ENCODE measurements at places on chromosomes 11 and 22.

DNA sequence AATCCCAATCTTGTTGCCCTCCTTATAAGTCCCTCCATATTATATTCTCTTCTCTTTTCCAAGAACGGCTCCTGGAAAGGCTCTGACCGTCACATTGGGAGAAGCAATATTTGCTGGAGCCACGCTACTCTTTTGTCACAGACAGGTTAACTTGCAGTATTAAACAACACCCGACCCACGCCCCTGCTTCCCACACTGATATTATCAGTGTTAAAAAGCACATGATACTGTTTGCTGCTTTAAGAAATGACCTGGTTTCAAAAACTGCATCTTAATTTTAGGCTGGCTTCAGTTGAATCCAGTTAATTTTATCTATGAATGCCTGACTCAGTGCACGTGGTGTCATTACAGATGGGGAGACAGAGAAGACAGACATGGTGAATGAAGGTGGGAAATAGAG, 3.1 kb downstream of the FLI1 start:
- DNase-seq: no peak

- no peak for DNase-seq
Measured at GRCh38 chr11:16421826-16422225, 65.5 kb upstream of the SOX6 start.

GRCh38 chr22:21940521-21940920, 12.1 kb downstream of the PPM1F start:
- DNase-seq: no peak

GRCh38 chr11:116690611-116691010, 82.2 kb downstream of the BUD13 start:
- no peak for DNase-seq

GRCh38 chr22:19088866-19089595, 33.2 kb downstream of the DGCR2 start:
- DNase-seq: no peak

GRCh38 chr11:57244911-57245310, 7.9 kb upstream of the APLNR start:
- DNase-seq: no peak

DNA sequence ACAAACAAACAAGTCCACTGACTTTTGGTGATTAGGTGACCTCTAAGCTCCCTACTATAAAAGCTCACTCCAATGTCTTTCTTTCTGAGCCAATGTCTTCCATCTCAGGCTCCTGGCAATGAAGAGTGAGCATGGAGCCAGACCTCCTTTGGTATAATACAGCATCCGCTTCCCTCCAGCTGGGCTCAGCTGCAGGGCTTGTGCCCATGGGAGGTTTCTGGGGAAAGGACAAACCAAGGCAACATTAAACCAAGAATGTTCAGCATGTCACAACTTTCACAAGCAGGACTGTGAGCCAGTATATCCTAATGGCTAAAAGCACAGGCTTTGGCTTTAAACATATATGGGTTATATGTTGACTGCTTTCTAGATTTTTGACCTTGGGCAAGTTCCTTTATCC, 58.8 kb downstream of the EHF start:
- DNase-seq: no peak

DNA sequence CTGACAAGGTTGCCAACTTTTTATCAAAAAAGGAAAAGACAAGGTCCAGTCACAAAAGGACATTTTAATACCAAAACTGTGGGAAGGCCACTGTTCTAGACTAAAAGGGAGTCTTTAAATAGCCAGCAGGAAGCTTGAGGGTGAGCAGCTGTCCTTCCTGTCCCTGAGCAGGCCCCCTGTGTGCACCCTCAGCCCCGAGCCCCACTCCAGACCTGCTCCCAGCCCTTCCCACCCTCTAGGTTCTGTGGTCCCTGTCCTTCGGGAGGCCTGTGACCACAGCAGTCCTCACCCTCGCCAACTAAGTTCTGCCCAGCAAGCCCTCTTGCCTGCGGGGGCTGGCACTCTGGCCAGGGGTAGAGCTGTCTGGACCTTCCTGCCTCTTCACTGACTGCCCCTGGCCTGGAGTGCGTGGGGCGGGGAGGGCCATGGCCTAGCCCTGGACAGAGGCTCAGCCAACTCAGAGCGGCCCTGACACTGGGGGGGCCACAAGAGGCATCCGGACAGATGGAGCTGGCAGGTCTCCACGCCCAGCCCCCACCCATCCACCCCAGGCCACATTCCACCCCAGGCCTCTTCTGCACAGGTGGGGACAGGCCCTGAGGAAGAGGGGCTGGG, 1.6 kb upstream of the PLXNB2 start:
- no peak for DNase-seq

- no peak for DNase-seq
Measured at GRCh38 chr11:86790195-86790725, 10.1 kb upstream of the PRSS23 start.

GRCh38 chr11:130504317-130504716, 55.9 kb downstream of the ADAMTS15 start:
- no peak for DNase-seq

GRCh38 chr11:48141475-48142122, 75.0 kb upstream of the OR4B1 start:
- peak; percentile 50 for DNase-seq

DNA sequence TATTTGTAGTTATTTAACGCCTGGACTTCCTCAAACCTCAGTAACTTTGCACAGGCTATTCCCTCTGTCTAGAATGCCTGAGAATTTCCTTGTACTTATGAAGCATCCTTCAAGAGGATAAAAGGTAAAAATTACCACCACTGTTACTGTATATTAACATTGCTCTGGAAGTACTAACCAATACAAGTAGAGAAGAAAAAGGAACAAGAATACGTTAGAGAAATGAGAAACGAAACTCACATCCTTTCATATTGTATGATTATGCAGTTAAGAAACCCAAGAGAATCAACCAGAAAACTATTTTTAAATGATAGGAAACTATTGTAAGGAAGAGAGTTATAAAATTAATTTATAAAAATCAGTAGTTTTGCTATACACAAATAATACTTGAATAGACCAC, 48.2 kb upstream of the OR5P2 start:
- no peak for DNase-seq

DNA sequence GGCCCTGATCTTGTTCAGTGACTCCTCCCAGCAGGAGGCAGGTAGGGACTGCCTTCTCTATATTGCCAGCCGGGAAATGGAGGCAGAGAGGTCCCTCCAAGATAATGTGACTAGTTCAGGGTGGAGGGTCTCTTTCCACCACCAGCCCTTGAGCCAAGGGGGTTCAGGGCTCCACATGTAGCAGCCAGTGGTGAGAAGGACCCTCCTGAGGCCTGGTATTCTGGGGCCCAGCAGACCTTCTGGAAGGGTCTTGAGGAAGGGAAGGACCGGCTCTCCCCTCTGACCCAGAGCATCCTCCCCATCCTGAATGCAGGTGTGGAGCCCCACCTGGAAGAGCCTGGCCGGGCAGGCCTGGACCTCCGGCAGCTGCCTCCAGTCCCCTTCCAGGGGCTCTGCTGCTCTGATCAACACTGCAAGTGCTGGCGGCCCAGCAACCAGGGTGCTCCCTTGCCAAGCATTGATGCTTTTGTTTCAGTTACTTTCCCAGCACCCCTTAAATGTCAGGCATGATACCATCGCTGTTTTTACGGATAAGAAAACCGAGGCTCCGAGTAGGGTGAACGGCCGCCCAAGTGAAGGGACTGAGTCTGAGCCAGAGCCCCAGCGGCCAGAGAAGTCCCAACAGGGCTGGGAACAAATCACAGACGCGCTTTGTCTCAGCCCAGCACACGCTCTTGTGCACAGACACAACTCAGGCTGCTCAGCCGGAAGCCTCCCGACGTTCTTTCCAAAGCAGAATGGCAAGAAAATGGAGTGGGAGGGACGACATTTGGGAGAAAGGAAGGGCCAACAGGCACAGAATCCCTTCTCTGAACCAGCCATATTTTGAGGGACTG, 38.8 kb downstream of the DKK3 start:
- no peak for DNase-seq

- DNase-seq: no peak
Measured at GRCh38 chr11:107040433-107041087, 22.3 kb upstream of the GUCY1A2 start.

- no peak for DNase-seq
Measured at GRCh38 chr22:20204806-20205205, 54.0 kb upstream of the CCDC188 start.

DNA sequence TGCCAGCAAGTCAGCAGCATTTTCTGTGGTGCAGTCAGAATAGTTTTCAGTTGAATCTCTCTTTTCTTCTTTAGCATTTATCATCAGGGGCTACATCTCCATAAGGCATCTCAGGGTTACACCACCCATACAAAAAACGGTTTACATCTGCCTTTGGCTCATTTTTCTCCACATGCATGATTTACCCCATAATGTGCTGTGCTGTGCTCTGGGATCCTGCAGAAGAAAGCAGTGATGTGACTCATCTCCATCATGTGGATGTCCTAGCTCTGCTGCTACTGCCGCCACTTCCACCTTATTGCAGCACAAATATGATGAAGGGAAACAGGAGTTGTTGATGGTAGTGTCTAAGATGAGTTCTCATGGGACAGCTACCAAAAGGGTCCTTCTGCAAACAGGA, 30.0 kb upstream of the CCDC179 start:
- DNase-seq: no peak

DNA sequence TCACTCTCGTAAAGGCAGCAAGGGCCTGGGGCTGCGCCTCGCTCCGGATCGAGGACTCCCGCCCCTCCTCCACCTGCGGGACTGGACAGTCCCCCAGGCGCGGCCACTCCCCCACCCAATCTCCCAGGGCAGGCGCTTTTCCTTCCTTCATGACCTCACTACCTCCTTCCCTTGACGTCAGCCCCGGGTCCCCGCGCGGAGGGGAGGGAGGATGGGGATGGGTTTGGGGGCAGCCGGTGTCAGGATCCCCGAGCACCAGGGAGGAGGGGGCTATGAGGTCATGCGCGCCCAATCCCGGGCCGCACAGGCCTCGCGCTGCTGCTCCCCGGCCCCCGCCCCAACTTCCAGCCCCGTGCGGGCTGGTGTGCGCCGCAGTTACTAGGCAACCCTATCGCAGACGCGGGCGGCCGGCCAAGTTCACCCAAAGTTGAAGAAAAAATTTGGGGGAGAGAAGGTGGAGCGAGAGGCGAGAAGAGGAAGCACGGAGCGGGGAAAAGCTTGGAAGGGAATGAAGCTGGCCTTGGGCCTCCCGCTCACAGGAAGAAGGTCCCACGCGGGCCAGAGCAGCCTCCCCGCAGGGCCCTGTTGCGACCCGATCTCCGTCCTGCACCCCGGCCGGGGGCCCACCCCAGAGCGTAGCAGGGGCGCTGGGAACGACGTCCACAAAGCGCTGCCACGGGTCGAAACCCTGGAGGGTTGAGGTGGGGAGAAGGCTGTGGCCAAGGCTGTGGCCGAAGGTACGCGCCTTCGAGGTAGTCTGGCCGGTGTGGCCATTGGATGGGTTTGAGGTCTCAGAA, 8.3 kb downstream of the WT1 start:
- no peak for DNase-seq

DNA sequence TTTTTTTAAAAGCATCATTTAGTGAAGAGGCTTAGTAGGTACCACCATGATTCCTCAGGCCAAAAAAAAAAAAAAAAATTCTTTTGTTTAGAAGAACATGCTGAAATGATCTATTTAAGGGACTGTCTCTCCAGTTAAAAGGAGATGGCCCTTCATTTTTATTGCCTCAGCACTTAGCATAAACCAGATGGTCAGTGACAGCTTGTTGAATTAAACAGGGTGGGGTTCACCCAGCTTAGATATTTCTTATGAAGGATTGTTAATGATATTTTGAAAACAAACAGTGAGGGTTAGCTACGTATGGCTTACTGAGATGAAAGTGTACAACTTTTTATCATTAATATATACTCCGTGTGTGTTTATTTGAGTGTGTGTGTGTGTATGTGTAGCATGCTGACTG, 203.7 kb downstream of the FAM181B start:
- DNase-seq: no peak

DNA sequence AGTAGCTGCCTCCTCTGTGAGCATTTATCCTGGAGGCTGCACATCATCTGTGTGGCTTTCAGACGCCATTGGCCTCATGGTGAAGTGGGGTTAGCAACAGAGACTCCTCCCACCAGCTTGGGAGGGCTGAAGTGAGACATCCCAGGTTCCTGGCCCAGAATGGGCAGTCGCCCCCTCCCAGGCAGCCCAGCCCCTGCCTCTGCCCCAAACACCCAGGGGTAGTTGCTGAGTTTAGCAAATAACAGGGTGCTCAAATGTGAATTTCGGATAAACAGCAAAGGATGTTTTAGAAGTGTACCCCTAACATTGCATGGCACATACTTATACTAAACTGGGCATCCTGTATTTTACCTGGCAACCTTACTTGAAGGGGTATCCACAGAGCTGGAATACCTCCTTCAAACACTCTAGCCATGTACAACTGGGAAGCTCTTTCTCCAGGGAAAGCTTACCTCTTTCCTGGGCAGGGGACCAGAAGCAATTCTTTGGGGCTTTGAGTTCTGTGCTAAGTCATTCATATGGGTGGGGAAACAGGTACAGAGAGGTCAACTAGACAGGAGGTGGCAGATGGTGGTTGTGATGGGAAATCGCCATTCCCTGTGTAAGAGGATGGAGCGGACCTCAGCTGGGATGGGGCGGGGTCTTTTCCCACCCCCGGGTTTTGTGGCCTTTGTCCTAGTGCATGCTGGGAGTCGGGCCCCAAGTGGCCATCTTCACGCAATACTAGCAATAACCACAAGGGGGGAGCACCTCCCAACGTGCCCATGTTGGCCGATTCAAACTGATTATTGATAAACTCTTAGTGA, 19.3 kb downstream of the MTFP1 start:
- peak; percentile 81 for DNase-seq

- peak; percentile 78 for DNase-seq
Measured at GRCh38 chr11:59145534-59145933, 2.9 kb downstream of the FAM111A start.

DNA sequence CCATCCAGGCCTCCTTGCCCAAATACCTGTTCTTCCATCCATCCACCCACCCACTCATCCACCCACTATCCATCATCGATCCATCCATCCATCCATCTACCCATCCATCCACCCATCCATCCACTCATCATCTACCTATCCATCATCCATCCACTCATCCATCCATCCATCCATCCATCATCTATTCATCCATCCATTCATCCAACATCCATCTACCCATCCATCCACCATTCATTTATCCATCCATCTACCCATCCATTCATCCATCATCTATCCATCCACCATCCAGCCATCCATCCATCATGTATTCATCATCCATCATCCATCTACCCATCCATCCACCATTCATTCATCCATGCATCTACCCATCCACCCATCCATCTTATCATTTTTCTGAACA, 413.2 kb downstream of the CTTN start:
- no peak for DNase-seq

DNA sequence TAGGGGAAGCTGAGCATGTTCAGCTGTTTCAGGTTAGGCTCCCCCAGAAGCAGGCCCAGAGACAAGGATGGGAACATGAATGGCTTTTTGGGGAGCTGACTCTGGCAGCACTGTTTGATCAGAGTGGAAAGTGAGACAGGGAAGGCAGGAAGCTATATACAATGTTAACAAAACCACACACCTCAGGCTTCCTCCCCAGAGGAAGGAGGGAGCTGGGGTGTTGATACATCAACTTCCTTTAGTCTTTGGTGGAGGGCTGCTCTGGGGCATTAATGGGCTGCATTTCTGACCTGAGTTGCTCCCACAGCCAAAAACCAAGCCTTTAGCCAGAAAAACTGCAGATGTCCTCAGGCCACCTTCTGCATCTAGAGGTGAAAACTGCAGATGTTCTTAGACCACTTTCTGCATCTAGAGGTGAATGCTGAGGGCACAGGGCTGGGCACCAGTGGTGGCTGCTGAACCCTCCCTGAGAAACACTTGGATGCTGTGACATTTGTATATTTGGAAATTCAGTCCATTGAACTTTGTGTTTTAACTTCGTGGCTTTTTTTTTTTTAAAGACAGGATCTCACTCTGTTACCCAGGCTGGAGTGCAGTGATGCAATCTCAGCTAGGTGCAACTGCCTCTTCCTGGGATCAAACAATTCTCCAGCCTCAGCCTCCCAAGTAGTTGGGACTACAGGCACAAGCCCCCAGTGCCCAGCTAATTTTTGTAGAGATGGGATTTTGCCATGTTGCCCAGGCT, 49.9 kb downstream of the KIAA1671 start:
- no peak for DNase-seq
